ENCODE measurements at places on chromosomes 16 and 17.

GRCh38 chr17:45888392-45888791 is 6.0 kb upstream of the MAPT start:
- DNase-seq = no peak

- DNase-seq = no peak
These were observed 1.2 kb downstream of the C16orf54 start for GRCh38 chr16:29744541-29745101.

- no peak for DNase-seq
These were observed 44.2 kb upstream of the RASD1 start for GRCh38 chr17:17540278-17540906.

- DNase-seq = peak; percentile 7
These were observed 4.3 kb downstream of the MYO1C start for GRCh38 chr17:1487939-1488825.

DNA sequence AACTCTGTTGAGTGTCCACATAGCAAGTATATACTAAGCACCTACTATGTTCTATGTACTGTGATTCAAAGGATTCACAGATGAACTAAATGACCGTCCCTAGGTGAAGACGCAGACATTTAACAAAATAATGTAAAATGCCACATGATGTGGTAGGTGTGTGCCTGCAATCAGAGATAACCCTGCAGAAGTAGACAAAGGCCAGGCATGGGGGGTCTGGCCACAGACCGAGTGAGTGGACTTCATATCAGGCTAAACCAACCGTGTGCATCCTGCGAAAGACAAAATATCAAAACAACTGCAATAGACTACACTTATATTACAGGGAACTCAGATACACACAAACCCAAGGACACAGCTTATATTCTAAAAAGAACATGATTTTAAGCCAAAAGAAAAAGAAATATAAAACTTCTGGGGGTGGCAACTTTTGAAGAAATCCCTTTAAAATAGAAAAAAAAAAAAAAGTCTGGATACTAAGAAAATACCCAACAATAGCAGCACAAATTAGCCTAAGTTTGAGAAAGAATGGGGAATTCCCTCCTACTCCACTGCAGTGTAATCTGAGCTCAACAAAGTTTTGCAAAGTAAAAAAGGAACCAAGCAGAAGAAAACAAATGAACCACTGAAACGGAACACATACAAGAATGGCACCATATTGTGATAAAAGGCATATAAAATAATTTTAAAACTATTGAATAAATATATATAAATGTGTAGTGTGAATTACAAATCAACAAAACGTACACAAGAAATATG is 12.3 kb downstream of the HSDL1 start:
- no peak for DNase-seq

GRCh38 chr17:27616414-27616813 is 14.6 kb upstream of the LGALS9 start:
- no peak for DNase-seq

DNA sequence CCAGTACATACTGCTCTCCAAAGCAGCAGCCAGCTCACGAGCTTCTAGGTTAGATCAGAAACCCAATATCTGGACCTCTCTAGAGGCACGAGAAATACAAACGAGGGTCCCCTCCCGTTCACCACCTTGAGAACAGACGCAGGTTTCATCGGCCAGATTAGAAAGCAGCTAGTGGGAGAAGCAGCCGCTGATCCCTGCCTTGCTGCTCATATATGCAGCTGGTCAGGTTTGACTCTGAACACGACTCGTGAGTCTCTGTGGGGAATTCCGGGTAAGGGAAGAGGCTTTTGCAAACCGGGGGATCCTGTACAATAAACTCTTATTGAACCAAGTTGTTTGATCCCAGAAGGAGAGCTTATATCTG is 1.6 kb downstream of the VAT1L start:
- DNase-seq = no peak

GRCh38 chr16:2035431-2036199 is 8.9 kb downstream of the NHERF2 start:
- peak; percentile 62 for DNase-seq

GRCh38 chr16:80569440-80570105 is 28.8 kb downstream of the DYNLRB2 start:
- DNase-seq = no peak

DNA sequence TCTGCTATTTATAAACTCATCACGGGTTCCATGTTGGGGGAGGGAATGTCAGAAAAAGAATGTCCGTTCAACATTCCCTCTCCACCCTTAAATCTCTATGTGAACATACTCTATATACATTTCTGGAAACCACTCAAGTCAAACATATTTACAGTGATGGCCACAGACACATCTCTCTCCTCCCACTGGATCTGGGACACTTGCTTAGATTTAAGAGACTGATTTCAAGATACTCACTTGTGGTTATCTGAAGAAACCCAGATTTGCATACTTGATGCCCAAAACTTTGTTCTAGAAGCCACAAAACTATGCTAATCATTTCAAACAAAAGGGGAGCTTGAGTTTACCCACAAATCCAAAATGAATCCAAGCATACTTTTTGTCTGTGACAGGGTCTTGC is 182.9 kb upstream of the SOX9 start:
- DNase-seq = no peak

DNA sequence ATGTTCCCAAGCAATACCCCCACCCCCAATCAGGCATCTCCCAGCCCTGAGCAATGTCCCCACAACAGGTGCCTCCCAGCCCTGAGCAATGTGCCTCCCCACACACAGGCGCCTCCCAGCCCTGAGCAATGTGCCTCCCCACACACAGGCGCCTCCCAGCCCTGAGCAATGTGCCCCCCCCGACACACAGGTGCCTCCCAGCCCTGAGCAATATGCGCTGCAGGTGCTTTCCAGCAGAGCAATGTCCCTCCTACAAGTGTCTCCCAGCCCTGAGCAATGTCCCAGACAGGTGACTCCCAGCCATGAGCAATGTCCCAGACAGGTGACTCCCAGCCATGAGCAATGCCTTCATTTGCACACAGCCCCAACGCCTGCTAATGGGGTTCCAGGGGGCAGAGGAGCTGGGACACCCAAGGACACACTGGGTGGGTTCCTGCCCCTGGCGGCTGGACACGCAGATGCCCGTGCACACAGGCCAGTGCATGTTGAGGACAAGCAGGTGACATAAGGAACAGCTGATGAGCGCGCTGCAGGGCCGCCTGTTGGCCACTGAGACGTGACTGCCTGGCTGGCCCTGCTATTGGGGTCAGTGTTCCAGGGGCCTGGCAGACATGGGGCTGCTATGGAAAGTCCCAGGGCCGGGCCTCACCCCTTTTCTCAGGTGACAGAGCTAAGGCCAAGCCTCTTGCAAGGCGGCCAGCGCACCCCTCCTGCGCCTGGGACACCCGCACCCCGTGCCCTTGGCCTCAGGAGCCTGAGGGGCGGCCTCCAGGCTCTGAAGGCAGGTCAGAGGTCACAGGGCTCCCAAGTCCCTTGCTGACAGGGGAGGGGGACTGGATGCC is 26.9 kb upstream of the PABPN1L start:
- DNase-seq = no peak

GRCh38 chr16:89934611-89935553 is 11.7 kb downstream of the TUBB3 start:
- no peak for DNase-seq

DNA sequence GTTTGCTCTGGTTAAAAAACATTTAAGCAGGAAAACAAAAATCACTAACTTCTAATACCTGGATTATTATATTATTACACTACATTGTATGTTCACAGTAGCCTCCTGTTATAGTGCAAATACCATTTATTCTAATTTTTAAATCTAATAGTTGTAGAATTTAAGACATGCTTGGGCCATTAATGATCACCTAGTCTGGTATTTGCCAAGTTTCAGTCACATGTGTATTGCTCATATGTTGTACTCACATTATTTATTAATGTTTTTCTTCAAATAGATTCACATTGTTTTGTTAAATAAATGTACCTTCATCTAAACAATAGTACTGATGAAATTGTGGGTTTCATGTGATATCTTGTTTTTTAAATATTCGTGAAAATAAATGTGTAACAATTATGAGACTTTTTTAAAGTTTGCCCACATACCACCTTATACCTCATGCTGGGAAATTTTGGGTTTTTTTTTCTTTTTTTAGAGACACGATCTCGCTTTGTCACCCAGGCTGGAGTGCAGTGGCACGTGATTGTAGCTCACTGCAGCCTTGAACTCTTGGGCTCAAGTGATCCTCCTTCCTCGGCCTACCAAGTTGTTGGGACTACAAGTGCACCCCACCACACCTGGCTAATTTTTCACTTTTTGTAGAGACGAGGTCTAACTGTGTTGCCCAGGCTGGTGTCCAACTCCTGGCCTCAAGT is 5.9 kb downstream of the ZNF771 start:
- no peak for DNase-seq
